ENCODE measurements at places on chromosomes 4 and X.
A peak's percentile ranks its signal among the peaks of the same experiment; 100 is the strongest.

DNA sequence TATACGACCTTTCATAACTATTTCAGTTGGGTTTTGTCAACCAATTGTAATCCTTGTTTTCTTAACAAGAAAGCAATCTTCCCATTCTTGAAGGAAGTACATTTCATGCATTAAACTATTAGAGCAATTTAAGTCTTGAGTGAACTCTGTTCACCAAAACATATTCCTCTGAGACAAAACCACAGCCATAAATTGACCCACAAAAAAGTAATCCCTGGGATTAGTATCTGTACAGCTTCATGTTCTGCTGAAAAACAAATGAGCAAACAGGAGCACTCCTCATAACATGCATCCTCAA is 207.0 kb upstream of the PDE5A start:
- DNase-seq = no peak

- DNase-seq = no peak
Measured at GRCh38 chr4:85919200-85919887, 440.5 kb downstream of the MAPK10 start.

DNA sequence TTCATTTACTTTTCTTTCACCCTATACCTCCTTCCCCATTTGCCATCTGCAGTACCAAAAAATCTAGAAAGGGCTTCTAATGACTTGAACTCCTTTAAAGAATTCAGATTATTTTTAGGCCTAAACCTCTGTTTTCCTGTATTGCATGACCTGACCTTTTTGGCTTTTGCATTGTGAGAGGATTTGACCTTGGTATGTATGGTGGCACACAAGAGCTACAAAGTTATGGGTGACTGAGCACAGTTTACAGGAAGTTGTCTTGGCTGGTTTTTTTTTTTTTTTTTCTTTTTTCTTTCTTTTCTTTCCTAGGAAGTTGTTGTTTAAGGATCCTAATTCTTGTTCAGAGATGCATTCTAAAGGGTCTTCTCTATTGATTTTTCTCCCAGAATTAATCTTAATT is 32.0 kb upstream of the MTMR8 start:
- no peak for DNase-seq

- no peak for DNase-seq
Measured at GRCh38 chr4:94359838-94360237, 17.2 kb upstream of the HPGDS start.

GRCh38 chrX:45154462-45154861 is 46.2 kb downstream of the DIPK2B start:
- no peak for DNase-seq

GRCh38 chrX:153765138-153766079 is 1.4 kb downstream of the PLXNB3 start:
- peak; percentile 85 for DNase-seq

DNA sequence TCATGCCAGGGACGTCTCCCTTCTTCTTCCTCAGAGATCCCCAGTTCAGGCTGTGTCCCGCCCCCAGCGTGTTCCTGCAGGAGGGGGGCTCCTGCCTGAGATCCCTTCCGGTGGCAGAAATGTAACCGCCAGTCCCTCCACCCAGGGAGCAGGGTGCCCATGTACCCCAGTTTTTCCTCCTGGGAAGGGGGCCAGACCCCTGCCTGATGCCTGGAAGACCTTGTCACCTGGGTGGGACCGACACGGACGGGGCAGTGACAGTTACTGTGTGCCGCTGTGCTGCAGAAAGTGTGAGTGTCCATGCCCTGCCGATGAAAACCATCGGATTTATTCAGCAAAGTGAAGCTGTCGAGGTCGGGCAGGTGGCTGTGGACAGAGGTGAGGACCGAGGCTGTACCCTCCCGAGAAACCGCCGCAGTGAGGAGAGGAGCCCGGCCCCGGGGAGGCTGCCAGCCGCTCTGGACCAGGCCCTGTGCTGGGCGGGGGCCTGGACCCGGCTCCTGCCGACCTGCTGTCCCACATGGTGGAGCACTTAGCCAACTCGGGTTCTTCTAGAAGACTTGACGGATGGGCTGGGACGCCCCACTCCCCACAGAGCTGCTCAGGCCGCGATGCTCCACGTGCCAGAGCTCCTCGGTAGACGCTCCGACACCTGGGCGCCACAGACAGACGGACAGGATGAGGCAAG is 36.7 kb upstream of the HMX1 start:
- no peak for DNase-seq

- no peak for DNase-seq
Measured at GRCh38 chr4:94877973-94878372, 120.2 kb downstream of the BMPR1B start.

DNA sequence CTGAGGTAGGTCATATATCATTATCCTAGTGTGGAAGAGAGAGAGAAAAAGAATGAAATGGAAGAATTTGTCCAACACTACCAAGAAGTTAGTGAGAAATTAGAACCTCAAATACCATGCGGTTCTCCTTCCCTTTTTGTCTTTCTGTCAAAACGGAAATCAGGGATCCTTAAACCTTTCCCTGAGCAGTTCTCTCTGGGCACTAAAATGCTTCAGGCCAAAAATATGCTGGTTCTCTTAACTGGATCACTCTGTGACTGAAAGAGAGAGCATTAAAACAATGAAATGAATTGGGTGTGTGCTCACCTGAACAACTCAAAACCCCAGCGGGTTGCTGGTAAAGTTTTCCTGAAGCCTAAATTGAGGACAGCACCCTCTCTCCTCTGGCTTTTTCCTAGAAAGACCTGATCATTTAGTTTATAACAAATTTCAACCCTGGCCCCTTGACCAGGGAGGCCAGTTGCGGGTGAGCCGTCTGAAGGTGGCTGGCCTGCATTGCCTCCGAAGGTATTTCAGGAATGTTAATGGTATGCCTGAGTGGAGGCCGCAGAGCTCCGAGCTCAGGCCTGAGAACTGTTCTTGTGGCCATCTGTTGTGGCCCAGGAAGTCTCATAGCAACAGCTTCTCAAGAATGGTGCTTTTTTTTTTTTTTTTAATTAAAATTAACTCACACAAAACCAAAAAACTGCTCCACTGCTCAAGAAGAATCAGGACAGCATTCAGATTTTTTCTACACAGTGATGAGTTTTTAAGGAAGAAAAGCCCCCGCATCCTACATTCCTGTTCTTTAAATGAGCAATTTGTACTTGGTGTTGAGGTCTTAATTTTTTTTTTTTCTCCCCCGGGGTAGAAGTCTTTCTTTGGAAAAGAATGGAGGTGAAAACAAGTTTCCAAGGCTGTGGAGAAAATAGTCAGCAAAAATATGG is 155.1 kb downstream of the SHROOM3 start:
- no peak for DNase-seq

DNA sequence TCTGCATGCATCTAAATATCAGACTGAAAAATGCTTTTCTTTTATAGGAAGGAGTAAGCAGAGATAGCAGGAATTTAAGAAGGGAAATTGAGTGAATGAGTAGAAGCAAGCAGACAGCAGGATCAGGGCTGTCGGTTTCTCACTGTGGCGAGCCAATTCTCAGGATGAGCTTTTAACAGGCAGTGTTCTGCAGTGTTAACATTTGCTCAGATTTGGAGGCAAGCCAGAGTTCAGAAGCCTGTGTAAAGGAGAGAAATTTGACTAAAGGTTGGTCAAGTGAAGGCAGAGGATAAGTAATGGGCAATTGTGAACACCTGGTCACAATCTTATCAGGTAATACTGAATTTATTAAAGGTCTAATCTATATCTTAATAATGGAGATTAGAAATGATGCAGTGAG is 133.3 kb upstream of the MAGEB16 start:
- no peak for DNase-seq

GRCh38 chr4:24001486-24002329 is 111.9 kb upstream of the PPARGC1A start:
- no peak for DNase-seq

GRCh38 chr4:147768113-147768512 is 36.2 kb downstream of the ARHGAP10 start:
- DNase-seq = no peak

DNA sequence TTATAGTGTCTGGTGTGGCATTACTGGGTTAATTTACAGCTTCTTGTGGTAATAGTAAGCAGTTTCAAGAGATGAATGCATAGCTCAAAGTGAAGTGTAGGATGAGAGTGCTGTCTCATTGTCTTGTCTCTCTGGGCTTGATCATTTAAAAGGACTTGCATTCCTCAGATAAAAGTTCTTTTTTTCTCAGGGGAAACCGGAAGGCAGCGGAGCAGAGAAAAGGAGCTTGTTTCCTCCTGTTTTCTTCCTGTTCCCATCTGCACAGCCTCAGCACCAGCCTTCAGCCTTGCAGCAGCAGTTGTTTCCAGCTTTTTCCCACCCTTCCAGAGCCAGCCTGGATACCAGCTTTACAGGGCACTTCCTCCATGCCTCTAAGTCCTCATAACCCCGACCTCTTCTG is 61.4 kb upstream of the LGI2 start:
- DNase-seq = no peak

- DNase-seq = no peak
Measured at GRCh38 chr4:45646885-45647590, 476.8 kb downstream of the GABRG1 start.
